Thymus (tissue), 14 donors: ENCODE measurements at places on chromosomes 6 and 20.

- no peak for DNase-seq
Measured at GRCh38 chr6:149384464-149384863, 15.6 kb upstream of the SUMO4 start.

- DNase-seq, result no peak
Measured at GRCh38 chr6:38151580-38152500, 332.3 kb downstream of the ZFAND3 start.

DNA sequence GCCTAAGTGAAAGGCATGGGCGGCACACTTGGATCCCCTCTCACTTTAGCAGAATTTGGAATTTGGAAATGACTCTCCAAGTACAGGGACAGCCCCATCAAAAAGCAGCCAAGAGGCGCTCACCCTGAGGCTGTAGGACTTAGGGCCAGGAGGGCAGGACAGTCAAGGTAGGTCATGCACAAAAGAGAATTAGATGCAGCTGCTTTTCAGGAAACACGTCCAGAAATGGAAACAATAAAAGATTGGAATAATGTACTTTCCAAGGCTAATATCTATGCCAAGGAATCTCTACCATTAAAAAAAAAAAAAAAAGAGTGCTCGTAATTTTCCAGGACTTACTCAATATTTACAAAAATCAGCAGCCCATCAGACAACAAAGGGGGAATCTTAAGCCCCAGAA lies 19.9 kb downstream of the PREP start:
- no peak for DNase-seq

GRCh38 chr20:35768731-35769664 lies 2.8 kb upstream of the PHF20 start:
- no peak for DNase-seq
